ENCODE measurements at places on chromosomes 5 and 9. TPM values are rescaled to one million over a fixed set of nuclear protein-coding genes. Genes with fewer than 3 reads are reported as not detected.

SMARCA2 gene
- total RNA-seq = 157 TPM

GKAP1 gene
- total RNA-seq = 18.5 TPM

ACER2 gene
- 7.4 TPM for total RNA-seq

CXXC5 gene
- 53.5 TPM for total RNA-seq

TSLP gene
- 0.23 TPM for total RNA-seq

KIF12 gene
- 0.92 TPM for total RNA-seq

Measured in diencephalon (tissue), 1 donor.